A549 treated with CpdA at 1 μM for 4 hours (cell line): ENCODE measurements at places on chromosomes 6 and 20. TPM values are rescaled to one million over a fixed set of nuclear protein-coding genes. Genes with fewer than 3 reads are reported as not detected.

IL17F gene
- not detected in 5 replicates for total RNA-seq

CLPSL1 gene
- not detected in 5 replicates for total RNA-seq

HLA-DPA1 gene
- total RNA-seq, result not detected in 5 replicates

UNC93A gene
- total RNA-seq, result not detected in 5 replicates

C20orf141 gene
- 0.22 to 0.55 TPM (median 0.35 TPM) in 4 of 5 replicates, not detected in the other for total RNA-seq

SLC13A3 gene
- 0.05 to 0.09 TPM in 2 of 5 replicates, not detected in the others for total RNA-seq

ZBTB24 gene
- 3.8 to 4.6 TPM (median 4.2 TPM) in 5 replicates for total RNA-seq

CABLES2 gene
- 4.5 to 5.9 TPM (median 5.1 TPM) in 5 replicates for total RNA-seq

HCRTR2 gene
- not detected in 5 replicates for total RNA-seq

ENPP5 gene
- total RNA-seq, result not detected in 5 replicates

TINAG gene
- 0.08 to 0.59 TPM in 2 of 5 replicates, not detected in the others for total RNA-seq

MCUR1 gene
- 11.3 to 15.5 TPM (median 14.6 TPM) in 5 replicates for total RNA-seq

EBF4 gene
- total RNA-seq, result 2.2 to 4.7 TPM (median 2.4 TPM) in 5 replicates

PI16 gene
- total RNA-seq, result not detected in 5 replicates

SOBP gene
- 0.93 to 1.2 TPM (median 1.1 TPM) in 5 replicates for total RNA-seq

WTAP gene
- 65.4 to 77.4 TPM (median 69.7 TPM) in 5 replicates for total RNA-seq

TFAP2C gene
- 12.8 to 17.1 TPM (median 15.8 TPM) in 5 replicates for total RNA-seq

WFDC12 gene
- total RNA-seq, result not detected in 5 replicates

PHIP gene
- 3.9 to 7.1 TPM (median 5.5 TPM) in 5 replicates for total RNA-seq

NKX2-4 gene
- total RNA-seq, result 0.06 TPM in 1 of 5 replicates, not detected in the others

RIPOR3 gene
- 0.06 to 0.09 TPM in 2 of 5 replicates, not detected in the others for total RNA-seq

NINL gene
- total RNA-seq, result 13.0 to 17.6 TPM (median 13.6 TPM) in 5 replicates

EPPIN gene
- not detected in 5 replicates for total RNA-seq

GPR31 gene
- not detected in 5 replicates for total RNA-seq

TGM3 gene
- total RNA-seq, result 0.03 to 0.21 TPM (median 0.07 TPM) in 3 of 5 replicates, not detected in the others

PAX1 gene
- 0.09 TPM in 1 of 5 replicates, not detected in the others for total RNA-seq

MAPK14 gene
- 23.0 to 27.0 TPM (median 25.4 TPM) in 5 replicates for total RNA-seq

FOXC1 gene
- total RNA-seq, result 7.0 to 9.5 TPM (median 7.8 TPM) in 5 replicates

MCCD1 gene
- not detected in 5 replicates for total RNA-seq

LTV1 gene
- 34.0 to 44.1 TPM (median 34.9 TPM) in 5 replicates for total RNA-seq

DEFB112 gene
- not detected in 5 replicates for total RNA-seq

HSPA1L gene
- total RNA-seq, result 1.3 to 2.2 TPM (median 2.1 TPM) in 5 replicates

TBX18 gene
- 14.9 to 20.4 TPM (median 18.6 TPM) in 5 replicates for total RNA-seq

SDCBP2 gene
- total RNA-seq, result 0.71 to 1.1 TPM (median 0.99 TPM) in 5 replicates
